Activated CD4-positive, alpha-beta T cell treated with anti-CD3 and anti-CD28 coated beads, Interleukin-2, amount 50 U/mL, for 24 hours (primary cell): ENCODE measurements at places on chromosomes 4 and X.

DNA sequence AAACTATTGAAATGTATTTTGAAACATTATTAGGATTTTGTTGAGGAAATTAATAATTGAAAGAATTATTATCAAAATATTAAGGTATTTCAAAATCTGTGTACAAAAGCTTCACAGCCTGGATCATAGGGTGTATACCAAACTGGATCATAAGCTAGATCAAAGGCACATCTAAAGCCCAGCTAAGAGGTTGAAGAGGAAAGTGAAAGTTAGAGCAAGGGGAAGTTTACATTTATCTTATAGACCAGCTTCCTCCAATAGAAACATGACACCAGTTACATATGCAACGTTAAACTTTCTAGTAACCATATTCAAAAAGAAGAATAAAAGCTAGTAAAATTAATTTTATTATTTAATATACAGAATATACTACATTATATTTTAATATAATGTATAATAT is 227.2 kb upstream of the BMP3 start:
- no peak for DNase-seq

GRCh38 chrX:120290107-120290506 is 21.2 kb downstream of the TMEM255A start:
- no peak for DNase-seq

- DNase-seq, result no peak
Observed at GRCh38 chr4:86181585-86181984, 178.3 kb downstream of the MAPK10 start.

DNA sequence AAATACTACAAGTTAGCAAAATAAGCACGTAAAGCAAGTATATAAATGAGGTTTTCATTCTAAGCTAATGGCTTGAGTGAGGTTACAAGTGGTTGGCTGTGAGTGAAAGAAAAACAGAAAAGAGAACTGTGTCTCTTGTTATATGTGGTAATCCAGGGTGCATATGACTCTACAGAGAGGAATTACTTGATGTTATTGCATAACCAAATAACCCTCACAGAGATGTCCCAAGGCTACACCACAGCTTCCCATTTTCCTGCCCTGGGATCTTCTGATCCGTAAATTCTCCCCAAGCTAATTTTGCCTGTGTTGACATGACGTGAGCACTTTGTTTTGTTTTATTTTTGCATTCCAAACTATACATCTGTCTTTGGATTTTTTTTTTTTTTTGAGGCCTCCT is 470.0 kb upstream of the INTU start:
- DNase-seq, result no peak

DNA sequence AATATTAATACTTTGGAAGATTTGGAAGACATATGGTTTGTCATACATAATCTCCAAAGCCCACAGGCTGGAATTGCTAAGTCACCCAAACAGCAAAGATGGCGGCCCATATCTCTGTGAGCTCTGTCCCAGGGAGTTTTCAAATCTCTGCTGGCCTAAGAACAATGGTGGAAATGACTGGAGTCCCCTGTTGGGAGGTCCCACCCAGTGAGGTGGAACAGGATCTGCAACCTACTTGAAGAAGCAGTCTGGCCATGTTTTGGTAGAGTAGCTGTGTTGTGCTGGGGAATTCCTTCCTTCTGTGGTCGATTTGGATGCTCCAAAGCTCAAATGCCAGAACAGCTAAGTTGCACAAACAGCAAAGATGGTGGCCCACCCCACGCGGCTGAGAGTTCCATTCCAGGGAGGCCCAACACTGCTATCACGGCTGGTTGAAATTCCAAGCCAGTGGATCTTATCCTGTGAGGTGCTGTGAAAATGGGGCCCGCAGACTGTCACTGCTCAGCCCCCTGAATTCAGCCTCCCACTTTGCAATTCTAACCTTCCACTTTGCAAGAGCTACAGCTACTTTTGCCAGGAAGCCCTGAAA is 3.2 kb upstream of the UGT2B7 start:
- DNase-seq, result no peak

- DNase-seq, result no peak
Observed at GRCh38 chrX:126393284-126393683, 159.3 kb downstream of the DCAF12L1 start.

DNA sequence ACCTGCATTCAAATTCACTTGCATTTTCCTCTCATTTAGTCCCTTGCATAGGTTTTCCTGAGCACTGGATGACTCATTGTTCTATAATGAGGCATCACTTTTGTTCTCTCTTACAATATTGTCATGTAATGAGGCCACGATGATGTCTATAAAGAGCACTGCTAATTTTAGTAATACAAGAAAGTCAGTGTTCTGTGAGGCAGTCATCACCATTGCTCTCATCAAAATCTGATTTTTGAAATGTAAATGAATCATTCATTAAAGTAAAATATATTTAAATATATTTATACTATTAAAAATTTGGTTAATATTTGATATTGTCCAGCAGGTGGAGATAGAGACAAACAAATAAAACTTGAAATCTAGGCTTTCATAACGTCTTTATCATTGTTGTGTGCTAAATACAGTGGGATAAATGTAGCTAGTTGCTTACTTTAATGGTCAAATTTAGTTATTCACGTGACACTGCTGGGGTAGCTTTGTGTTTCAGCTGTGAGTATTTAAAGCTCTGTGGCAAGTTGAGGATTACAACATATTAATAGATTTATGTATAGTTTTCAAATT is 15.4 kb downstream of the HMGB2 start:
- no peak for DNase-seq

DNA sequence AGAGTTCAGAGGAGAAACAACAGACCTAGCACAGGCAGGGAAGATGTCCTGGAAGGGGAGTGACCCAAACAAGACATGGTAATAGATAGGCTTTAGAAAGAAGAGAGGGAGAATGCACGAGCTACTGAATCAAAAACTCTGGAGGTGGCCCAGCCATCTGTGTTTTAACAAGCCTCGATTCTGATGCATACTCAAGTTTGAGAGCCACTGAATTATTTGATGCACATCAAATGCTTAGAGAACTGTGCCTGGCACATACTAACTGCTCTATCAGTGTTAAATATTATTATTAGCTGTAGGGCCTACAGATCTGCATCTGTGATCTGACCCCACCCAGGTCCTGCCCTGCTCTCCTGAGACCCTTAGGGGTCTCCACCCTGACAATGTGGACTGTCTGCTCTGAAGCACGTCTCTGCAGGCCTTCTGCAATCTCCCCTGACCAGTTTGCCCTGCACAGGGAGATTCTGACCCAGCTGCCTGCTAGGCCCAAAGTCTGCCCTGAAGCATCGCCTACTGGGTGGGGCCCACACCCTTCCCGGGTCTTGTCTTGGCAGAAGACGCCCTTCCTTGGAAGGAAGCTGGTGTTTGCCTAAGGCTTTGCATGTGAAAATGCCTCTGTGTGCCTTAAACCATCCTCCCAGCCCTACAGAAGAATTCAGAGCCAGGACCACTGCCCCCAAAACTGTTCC is 201.5 kb upstream of the KLF3 start:
- DNase-seq, result no peak

DNA sequence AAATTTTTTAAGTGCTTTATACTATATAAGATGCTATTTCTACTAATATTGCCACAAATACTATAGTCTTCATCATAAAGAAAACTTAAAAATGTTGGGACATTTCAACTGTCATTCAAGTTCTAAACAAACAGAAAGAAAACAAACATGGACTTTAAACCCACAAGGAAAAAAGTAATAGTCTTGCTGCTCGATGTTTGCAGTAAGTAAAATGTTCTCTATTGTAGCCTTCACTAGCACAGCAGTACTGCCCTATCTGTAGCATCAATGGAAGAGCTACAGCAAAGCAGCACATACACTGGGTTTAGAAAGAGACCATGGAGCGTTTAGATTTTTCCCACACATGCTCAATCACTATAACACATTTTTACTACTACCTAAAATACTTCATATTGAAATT is 146.8 kb downstream of the KLHL13 start:
- DNase-seq, result no peak

DNA sequence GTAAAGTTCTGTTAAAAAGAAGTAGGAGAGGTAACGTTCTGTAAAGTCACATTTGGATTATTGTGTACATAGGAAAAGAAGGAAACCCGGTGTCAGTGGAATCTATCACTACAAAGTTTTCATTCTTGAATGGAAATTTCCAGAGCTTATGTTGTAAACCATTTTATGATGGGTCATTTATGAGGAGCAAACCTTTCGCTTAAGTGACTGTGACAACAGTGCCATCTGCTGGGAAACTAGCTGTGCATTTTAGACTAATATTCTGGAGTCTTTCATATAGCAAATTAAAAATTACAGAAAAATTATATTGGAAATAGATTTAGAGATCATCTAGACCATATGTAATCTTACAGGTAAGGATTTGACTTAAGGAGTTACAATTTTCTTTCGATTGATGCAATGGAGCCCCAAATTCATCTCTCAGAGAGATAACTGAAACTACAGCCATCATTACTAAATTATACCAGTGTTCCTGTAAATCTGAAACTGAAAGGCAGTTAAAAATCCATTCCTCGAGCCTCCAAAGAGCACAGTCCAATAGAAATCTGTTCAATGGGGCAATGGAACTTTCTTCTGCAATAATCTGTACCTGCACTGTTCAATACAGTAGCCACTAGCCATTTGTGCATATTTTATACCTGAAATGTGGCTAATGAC is 26.9 kb downstream of the ASB9 start:
- no peak for DNase-seq

- DNase-seq, result no peak
Observed at GRCh38 chr4:13454786-13455185, 29.4 kb downstream of the RAB28 start.

GRCh38 chrX:15167826-15168225 is 102.1 kb downstream of the ASB9 start:
- DNase-seq, result no peak

GRCh38 chr4:182908124-182908523 is 9.1 kb downstream of the DCTD start:
- no peak for DNase-seq

DNA sequence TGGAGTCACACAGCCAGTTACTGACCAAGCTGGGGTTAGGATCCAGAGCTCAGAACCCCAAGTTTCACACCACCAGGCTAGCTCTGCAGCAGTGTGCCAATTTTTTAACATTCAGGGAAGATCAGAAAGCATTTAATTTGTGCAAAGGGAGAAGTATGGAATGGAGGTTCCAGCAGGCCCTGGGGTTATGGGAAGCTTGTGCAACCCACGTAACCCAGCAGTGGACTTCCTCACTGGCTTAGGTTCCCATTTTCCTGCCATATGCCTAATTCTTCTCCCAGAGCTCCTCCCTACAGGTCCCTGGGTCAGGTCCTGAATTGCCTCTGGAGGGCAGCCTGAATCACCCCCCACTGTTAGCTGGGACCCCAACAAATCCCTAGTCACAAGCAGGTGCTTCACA is 14.0 kb downstream of the APLN start:
- no peak for DNase-seq

- DNase-seq, result no peak
Observed at GRCh38 chrX:13109817-13110216, 65.4 kb upstream of the FAM9C start.

GRCh38 chr4:149964001-149964796 is 114.0 kb upstream of the DCLK2 start:
- DNase-seq, result no peak

DNA sequence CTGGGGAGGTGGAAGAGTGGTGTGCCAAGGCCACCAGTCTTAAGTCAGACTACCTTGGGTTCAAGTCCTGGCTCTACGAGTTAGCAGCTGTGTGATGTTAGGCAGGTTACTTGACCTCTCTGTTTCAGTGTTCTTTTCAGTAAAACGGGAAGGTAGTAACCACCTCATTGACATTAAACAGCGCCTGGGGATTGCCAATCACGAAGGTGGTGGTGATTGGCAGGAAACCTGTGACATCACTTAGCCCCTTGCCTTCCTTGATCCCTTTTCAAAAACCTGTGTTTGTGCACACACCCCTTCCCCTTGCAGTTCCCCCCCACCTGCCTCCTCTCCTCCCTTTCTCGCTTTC is 7.6 kb downstream of the KLF3 start:
- DNase-seq, result no peak

GRCh38 chrX:136262243-136262642 is 11.0 kb upstream of the MAP7D3 start:
- no peak for DNase-seq

- DNase-seq, result no peak
Observed at GRCh38 chrX:111110098-111110775, 14.2 kb downstream of the PAK3 start.
